ENCODE measurements at places on chromosomes 7 and 10.
A peak's percentile ranks its signal among the peaks of the same experiment; 100 is the strongest.

DNA sequence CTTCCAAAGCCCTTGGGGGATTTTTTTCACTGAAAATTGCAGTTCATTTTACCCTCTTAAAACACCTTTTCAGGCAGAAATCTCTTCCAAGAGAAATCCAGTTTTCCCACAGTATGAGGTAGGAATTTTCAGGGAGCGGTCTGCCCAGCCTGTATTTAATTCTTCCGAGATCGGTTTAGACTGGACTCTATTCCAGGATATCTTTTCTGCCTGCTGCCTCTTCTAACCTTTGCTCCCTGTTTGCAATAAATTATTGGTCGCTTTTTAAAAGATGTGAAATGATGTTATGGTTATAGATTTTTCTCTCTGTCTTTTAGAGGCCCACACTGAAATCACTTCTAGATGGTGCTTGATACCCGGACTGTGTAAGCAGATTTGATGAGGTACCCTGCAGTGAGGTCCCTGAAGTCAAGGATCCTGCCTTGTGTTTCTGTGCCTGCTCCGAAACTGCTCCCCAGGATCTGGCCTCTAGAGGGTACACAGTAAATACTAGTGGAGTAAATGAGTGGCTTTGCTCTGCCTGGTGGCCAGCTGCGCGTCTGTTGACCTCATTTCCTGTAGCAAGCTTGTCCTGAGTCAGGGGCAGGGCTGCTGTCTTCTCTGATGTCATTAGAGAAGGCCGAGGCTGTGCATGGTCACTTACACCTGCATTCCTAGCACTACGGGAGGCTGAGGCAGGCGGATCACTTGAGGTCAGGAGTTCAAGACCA is 191.6 kb downstream of the FANK1 start:
- no peak for DNase-seq

DNA sequence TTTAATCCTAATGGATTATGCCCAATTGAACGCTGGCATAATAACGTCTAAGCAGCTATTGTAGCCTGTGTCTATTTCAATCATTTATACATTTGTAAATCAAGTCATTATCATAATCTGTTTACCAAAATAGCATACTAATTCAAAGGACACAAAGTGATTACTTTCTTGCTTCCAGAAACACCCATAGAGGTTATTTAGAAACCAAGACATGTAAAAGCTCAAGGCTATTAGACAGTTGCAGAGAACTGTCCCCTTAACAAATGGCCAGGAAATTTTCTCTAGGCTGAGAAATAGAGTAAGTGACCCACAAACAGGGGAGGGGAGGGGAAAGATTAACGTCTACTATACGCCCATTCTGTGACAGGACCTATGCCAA is 455.7 kb downstream of the PARD3 start:
- DNase-seq, result no peak

- no peak for DNase-seq
Measured at GRCh38 chr10:11685787-11686218, 56.4 kb upstream of the ECHDC3 start.

GRCh38 chr10:91127341-91128082 is 93.0 kb upstream of the PCGF5 start:
- no peak for DNase-seq

GRCh38 chr10:72067463-72068125 is 20.8 kb downstream of the SPOCK2 start:
- no peak for DNase-seq

- no peak for DNase-seq
Measured at GRCh38 chr7:135659159-135659846, 3.0 kb upstream of the STMP1 start.

GRCh38 chr7:42460933-42461332 is 223.9 kb upstream of the GLI3 start:
- DNase-seq, result no peak

- DNase-seq, result no peak
Measured at GRCh38 chr10:15860692-15861201, 440 bp upstream of the MINDY3 start.

DNA sequence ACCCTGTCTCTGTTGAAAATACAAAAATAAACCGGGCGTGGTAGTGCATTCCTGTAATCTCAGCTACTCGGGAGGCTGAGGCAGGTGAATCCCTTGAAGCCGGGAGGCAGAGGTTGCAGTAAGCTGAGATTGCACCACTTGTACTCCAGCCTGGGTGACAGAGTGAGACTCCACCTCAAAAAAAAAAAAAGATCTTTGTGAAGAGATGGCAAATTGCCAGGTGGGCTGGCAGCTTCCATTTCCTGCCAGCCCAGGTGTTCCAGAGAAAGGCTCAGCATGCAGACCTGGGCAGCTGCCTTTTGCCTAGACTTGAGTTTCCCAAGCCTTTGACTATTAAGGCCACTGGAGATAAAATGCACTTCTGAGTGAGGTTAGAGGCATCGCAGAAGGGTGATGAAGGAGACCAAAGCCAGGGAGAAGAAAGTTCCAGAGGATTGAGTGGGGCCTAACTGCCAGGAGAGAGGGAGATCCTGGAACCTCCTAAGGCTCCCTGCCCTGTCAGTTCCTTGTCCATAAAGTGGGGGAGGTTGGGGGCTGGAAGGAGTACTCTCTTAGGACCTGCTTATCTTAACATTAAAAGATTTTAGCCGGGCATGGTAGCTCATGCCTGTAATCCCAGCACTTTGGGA is 10.0 kb upstream of the DDIT4 start:
- DNase-seq, result no peak

DNA sequence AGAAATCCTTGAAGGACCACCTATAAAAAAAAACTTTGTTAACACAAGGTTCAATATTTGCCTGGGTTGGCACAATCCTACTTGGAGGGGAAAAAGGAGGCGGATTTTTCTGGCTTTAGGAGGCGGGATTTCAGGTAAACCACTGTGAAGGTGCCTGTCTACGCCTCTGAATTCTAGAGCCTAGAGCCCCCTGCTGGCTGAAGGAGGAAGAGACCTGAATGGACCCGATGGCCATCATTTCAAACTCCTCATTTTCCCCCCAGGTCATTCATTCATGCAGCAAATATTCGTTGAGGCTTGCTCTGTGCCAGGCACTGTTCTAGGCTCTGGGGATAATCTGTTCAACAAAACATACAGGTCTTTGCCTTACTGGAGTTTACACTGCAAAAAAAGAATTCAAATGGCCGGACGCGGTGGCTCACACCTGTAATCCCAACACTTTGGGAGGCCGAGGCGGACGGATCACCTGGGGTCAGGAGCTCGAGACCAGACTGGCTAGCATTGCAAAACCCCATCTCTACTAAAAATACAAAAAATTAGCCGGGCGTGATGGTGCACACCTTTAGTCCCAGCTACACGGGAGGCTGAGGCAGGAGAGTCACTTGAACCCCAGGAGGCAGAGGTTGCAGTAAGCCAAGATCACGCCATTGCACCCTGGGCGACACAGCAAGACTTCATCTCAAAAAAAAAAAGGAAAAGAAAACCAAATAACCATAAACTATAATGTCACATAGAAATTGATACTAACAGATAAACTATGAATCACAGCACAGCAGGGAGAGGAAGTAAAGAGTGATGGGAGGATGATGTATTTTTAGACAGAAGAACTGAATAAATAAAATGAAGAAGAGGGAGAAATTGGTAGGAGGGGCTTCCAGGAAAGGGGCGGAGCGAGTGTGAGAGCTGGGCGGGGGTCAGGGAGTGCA is 90.1 kb upstream of the NFE2L3 start:
- peak; percentile 21 for DNase-seq

DNA sequence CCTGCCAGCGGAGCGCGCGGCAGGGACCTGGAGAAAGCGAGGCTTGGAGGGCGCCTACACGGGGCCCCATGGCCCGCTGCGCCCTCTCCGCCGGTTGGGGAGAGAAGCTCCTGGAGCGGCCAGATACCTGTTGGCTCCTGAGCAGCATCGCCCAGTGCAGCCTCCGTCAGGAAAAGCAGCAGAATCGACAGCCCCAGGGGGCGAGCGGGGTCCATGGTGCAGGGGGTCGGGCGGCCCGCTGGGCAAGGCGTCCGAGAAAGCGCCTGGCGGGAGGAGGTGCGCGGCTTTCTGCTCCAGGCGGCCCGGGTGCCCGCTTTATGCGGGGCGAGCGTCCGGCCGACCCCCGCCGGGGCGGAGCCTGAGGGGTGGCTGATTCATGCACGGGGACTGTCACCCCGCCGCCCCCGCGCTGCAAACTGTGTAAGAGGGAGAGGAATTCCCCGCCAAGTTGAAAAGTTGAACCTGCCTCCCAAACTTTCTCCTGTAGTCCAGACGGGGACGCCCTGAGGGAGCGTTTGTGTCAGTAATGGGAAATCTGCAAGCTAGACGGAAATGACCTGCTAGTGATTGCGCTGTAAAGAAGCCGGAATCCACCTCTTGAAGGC is at the start of gene TFPI2:
Gene TFPI2, minus strand, starts transcription at position 290 of the 605 bp plus-strand sequence. Its CDS starts 75 bp downstream, at position 215.
- no peak for DNase-seq

- DNase-seq, result no peak
Measured at GRCh38 chr7:101166648-101166908, 1.2 kb upstream of the VGF start.

DNA sequence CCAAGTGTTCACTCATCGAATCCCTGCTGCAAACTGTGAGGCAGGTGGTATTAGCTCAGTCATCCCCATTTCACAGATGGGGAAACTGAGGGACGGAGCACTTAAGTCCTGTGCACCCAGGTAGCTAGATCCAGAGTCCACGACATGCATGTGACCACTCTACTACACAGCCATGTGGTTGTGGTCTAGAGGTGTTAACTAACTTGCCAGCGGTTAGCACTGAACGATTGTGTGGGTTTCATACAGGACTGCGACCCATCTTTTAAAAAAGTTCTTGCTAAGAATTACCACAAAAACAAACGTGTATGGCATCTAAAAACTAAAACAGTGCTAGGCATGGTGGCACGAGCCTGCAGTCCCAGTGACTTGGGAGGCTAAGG is 16.1 kb upstream of the ABCC2 start:
- no peak for DNase-seq

- DNase-seq, result no peak
Measured at GRCh38 chr7:139772873-139773272, 4.9 kb downstream of the HIPK2 start.

DNA sequence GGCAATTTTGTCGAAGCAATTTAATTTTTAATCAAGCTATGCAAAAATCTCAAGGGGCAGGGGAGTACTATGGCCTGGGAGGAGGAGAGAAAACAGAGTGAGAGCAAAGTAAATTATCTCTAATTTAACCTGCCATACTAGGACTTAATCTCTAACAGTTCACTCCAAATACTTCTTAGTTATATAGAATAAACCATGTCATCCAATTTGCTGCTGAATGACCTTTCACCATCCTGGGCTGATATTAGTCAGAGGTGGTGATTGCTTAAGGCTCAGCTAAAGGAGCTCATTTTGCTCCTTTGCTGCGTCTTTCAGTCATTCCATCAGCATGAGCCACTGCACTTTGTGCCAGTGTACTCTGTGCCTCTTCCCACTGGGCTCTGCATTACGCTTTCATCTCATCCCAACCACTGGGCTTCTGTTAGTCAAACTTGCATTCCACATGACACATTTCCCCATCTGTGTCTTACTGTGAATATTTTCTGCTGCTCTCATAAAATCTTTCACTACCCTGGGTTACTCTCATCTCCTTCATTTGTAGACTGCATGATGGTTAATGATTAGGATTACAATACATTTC is 84.3 kb downstream of the CD36 start:
- peak; percentile 43 for DNase-seq

DNA sequence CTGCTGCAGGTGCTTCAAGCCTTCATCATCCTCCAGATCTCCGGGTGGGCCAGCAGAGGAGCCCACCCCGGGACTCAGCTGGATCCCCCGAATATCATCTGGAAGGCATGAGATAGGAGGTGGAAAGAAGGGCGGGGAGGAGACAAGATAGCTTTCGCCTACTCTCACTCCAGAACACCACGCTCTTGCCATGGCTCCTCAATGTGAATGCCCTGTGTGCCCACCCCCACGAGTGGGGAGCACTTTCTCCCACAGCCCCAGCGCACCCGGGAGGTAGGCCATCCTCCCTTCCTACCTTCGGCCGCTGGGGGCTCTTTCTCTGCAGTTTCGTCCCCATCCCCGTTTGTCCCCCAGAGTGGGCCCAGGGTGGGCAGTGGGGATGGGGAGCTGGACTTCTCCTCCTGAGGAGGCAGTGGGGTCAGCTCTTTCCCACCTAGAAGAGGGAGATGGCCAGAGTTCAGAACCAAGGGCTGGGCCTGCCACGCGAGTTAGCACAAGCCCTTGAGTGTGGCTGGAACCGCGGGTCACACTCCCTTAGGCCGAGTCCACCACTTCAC is 8.9 kb downstream of the GIGYF1 start:
- no peak for DNase-seq

DNA sequence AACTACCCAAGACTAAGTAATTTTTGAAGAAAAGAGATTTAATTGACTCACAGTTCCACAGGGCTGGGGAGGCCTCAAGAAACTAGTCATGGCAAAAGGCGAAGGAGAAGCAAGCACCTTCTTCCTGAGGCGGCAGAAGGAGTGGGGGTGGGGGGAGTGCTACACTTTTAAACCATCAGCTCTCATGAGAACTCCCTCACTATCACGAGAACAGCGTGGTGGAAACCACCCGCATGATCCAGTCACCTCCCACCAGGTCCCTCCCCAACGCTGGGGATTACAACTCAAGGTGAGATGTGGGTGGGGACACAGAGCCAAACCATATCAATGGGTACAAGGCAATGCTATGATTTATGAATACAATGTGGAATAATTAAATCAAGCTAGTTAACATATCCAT is 241.9 kb downstream of the PTPRN2 start:
- DNase-seq, result no peak

DNA sequence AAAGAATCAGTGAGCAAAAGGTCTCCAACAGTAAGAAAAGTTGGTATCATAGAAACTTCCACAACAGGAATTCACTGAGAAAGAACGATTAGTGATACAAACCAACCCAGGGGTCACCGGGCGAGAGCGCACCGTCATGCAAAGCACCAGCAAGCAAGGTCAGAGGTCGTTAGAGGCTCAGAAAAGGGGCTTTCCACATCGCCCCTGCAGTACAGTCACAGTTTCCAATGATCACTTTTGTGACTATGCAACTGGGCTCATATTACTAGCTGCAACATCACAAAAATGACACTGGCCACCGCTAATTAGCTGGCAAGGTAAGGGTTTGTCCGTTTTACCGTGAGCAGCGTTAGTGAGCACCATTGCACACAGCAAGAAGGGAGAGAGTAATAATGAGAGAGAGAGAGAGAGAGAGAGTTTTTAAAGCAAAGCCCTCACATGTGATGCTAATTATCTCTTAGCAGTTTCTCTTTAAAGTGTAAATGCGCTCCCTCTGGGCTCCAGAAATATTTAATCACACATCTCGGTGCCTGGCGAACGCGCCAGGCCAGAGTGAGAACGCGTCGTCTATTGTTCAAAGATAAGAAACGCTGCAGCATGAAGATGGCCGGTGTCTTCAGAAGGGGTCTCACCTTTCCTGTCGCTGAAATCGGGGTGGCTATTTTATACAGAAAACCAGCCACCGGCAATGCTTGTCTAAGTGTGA is 237.5 kb downstream of the DNAJB6 start:
- no peak for DNase-seq

- DNase-seq, result no peak
Measured at GRCh38 chr7:157276731-157277562, 59.9 kb upstream of the DNAJB6 start.

DNA sequence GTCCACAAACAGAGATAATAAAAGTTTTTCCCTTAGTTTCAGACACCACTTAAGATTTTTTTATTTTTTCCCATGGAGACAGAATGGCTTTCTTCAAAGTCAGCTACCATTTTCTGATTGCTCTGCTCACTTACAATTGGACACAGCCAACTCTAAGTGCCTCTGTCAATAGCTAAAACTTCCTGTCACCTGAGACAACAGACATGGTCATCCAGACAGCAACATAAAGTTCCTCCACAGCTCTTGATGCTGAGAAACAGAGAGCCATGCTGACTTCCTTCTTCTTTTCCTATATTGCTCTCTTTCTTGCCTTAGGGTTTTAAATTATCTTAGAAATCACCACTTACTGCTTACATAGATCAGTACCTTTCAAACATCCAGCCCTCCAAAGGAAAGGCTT is 12.0 kb downstream of the ZNF800 start:
- DNase-seq, result no peak
